Mesenteric fat pad (tissue), 1 donor: ENCODE measurements at places on chromosomes 5 and 9.

- no peak for DNase-seq
Measured at GRCh38 chr5:174727794-174728680, 3.7 kb downstream of the MSX2 start.

DNA sequence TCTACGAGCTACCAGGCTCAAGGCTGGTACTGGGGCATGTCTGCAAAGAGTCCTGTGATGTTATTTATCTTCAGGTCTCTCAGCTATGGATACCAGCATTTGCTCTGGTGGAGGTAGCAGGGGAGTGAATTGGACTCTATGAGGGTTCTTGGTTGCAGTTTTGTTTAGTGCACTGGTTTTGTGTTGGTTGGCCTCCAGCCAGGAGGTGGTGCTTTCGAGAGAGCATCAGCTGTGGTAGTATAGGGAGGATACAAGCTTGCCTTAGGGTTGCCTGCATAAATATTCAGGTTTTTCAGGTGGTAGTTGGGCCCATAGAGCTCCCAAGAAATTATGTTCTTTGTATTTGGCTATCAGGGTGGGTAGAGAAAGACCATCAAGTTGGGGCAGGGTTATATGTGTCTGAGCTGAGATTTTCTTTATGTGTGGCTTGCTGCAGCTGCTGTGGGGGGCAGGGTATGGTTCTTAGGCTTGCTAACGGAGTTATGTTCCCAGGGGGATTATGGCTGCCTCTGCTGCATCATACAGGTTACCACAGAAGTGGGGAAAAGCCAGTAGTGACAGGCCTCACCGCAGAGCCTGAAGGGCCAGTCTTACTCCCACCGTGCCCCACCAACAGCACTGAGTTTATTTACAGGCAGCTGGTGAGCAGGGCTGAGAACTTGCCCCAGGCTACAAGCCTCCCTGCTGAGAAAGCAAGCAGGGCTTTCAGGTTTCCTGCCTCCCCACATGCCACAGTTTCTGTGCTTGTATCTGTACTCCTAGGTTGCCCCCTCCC lies 9.7 kb upstream of the RIOK2 start:
- DNase-seq = no peak

DNA sequence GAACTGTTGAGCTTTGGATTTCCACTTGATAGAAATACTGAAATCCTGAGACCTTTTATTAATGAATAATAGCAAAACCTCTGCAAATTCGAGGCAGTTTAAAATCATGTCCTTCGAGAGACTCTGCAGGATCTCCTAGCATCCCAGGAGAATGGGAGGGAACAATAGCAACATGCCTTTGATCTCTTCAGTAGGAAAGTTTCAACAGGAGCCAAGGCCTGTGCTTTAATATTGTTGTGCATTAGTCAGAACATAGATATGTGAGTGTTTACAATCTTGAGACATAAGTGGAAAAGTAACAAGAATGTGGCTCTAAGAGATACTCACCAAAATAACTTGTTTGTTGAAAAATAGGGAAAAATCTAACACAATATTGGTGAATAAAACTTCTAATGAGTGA lies 83.3 kb upstream of the LHFPL2 start:
- DNase-seq = no peak

DNA sequence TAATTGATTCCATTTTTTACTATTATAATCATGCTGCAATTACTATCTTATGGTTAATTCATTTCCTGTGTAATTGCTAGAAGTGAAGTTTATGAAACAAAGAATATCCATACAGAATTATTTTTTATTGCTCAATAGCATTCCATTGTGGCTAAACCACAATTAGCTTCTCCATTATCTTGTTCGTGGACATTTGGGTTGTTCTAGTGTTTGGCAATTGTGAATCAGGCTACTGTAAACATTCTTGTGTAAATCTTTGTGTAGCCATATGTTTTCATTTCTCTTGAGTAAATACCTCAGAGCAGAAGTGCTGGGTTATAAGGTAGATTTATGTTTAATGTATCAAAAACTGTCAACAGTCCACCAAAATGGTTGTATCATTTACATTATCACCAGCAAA lies 341.1 kb downstream of the MAT2B start:
- no peak for DNase-seq

GRCh38 chr9:136323371-136323789 lies 4.0 kb upstream of the GPSM1 start:
- no peak for DNase-seq

DNA sequence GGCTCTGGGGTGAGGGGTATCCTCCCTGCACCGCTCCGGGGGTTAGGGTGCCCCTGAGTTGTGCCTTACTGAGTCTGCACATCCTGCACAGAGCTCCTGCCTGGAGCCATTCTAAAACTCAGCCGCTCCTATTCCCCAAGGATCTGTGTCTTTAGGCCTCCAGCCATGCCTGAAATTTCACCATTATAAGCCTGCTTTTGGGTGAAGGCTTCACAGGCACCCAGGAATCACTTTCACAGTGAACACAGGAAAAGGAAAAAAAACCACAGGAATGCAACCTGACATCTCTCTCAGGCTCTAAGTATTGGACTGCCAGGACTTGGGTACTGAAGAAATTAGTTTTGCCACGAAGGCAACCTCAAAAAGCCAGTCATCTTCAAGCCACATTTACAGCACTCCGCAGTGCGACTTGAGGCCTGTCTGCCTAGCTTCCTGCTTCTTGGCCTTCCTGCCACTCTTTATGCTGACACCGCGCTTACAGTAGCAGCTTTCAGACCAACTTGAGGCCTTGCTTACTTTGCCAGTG lies 30.9 kb downstream of the GALNT10 start:
- no peak for DNase-seq

- DNase-seq = no peak
Measured at GRCh38 chr5:33937707-33938506, 1.7 kb downstream of the RXFP3 start.

- no peak for DNase-seq
Measured at GRCh38 chr5:90131383-90132133, 278.0 kb downstream of the CETN3 start.

- no peak for DNase-seq
Measured at GRCh38 chr9:7011395-7012067, 253.8 kb downstream of the KDM4C start.

DNA sequence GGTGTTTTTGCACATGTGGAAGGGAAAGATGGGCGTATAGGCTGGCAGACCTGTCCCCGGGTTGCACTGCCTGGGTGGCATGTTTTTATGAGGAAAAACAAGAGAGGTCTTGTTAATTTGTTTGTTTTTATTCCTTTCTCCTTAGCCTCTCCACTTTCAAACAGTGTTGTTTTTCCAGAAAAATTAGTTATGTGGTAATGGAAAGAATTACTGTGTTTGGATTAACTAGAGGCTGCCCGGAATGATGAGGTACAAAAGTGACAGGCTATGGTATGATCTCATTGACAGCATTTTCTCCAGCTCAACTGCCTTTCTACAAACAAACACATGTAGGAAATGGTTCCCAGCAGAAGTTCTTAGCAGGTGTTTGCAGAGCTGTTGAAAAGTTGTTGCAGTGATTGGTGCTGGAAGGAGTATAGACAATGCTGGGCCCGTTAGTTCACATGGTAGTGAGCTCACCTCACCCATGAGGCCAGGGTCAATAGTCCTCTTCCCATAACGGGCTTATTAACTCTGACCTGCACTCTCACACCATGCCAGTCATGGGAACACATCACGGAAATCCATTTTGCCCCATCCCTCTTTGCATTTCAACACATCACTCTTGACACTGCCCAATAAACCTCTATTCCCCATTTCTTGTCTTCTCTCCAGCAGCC lies 111.3 kb upstream of the SAP30L start:
- no peak for DNase-seq

DNA sequence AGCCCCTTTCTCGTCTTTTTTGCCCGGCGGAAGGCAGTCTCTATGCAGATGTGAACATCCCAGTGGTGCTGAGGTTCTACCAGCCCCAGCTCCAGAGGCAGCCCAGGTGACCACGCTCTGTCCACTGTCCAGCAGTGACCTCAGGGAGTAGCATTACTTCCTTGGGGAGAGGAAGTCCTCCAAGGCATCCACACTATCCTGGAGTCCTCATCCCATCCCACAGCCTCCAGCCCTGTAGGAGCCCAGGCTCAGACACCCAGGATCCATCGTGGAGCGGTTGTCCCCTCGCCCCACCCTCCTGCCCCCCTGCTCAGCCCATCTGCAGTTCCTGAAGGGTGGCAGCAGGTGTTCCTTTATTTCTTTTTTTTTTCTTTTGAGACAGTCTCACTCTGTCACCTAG lies 294.5 kb upstream of the IRX4 start:
- DNase-seq = no peak

- DNase-seq = no peak
Measured at GRCh38 chr9:132733260-132733815, 63.1 kb downstream of the GTF3C4 start.

DNA sequence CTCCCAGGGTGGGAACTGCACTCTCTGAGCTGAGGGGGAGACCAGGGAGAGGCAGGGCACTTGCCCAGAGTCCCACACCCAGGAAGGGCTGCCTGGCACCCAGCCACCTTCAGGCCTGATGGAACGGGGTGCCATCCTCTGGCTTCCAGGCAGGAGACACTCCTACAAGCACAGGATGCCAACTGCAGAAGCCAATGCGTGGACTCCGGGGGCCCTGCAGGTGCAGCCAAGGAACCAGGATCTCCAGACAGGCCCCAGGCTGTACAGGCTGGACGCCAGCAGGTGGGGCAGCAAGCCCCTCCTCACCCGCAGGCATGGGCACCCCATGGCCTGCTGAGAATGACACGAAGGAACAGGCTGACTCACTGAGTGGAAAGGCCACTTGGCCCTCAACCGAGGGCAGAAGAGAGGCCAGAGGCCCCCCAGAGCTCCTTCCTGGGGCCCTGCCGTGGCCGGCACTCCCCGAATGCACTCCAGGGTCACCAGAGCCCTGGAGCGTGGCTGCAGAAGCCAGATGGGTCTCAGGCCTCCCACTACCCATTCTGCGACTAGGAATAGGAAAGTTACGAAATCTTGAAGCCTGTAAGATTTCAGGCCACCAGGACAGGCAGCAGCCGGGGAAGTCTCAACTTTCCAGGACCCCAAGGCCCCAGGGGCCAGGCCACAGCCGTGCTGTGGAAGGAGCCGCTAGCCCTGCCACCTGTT lies 15.7 kb downstream of the NACC2 start:
- DNase-seq = no peak

DNA sequence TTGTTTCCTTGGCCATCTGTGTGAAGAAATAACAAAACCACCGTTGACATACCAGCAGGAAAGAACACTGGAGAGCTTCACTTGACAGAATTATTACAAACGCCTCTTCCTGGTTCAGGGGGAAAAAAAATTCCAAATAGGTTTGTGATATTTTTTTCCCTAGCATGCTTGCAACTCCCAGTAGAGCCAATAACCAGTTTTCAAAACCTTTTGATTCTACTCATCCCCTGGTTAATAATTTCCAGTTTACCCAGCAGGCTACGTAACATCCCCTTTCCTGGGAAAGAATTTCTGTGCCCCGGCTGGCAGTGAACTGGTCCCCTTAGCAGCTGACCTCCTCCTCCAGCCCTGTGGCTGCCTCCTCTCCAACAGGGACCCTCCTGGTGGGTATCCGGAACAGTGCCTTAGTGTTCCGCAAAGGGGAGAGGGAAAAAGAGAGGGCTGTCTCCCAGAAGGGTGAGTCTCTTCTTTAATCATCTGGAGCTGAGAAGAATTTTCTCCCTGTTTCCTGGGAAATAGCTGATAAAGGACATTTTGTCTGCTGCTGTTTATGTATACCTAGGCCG lies 72.8 kb upstream of the BOD1 start:
- DNase-seq = no peak

GRCh38 chr5:159027504-159027903 lies 72.2 kb downstream of the EBF1 start:
- DNase-seq = no peak

GRCh38 chr9:976258-976942 lies at the start of gene DMRT3:
DMRT3 (plus strand) TSS chr9:976655; CDS start chr9:977002, 347 bp downstream.
- DNase-seq = no peak

GRCh38 chr5:148312153-148312552 lies at the start of gene SPINK7:
SPINK7 (plus strand) TSS chr5:148312423; CDS start chr5:148312484, 61 bp downstream.
- DNase-seq = no peak

- DNase-seq = peak; percentile 83
Measured at GRCh38 chr5:470961-471749, 28.2 kb downstream of the EXOC3 start.

- DNase-seq = no peak
Measured at GRCh38 chr5:67014957-67015400, 181.6 kb downstream of the CD180 start.

DNA sequence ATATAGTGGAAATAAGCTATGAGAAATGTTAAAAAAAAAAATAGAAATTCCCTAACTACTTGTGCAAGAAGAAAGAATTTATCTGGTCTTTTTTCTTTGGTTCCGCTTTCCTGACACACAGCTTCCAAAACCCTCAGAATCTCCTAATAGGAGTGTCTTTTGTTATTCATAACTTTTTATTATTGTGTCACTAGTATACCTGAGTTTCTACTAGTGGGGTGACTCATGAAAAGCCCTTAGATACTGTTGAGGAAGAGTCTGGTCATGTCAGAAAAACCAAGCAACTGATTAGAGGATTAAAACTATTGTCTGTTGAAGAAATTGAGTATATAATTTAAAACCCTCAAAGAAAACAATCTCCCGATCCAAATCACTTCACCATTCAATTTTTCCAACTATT lies 152.8 kb upstream of the IFNE start:
- DNase-seq = no peak

DNA sequence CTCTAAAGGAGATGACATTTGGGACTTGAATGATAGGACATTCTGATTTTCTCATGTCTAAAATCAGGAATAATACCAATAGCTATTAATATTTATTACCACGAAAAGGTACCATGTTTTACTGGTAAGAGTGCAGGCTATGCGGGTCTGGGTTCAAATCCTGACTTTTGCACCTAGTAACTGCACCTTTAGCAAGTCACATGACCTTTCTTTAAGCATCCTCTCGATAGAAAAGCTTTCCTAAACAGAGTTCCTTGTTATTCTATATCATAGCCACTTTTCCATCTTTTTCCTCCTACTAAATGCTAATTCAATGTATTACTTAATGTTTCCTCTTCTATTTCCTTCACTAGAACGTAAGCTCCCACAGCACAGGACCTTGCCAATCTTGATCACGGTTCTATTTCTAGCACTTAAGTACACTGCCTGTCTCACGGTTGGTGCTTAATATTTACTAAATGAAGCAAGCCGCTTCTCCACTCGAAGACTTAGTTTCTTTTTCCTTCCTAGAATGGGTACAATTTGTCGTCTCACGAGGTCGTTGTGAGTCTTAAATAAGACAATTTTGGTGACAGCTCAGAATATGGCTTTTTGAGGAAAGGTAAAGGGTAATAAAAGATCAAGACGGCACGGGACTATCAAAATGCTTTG lies 816 bp downstream of the RBM18 start:
- no peak for DNase-seq

DNA sequence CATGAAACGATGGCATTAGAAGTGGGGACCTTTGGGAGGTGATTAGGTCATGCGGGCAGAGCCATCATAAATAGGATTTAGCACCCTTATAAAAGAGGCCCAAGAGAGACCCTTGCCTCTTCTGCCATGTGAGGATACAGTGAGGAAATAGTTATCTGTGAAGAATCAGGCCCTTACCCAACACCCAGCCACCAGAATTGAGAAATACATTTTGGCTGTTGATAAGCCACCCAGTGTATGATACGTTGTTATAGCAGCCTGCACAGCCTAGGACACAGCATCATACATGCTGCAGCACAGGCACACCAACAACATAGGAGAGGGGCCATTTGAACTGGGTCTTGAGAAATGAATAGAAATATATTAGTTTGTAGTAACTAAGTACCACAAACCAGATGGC lies 8.0 kb upstream of the MAMDC2 start:
- no peak for DNase-seq
